Left lung (tissue), 14 donors: ENCODE measurements at places on chromosomes 1 and 21.

DNA sequence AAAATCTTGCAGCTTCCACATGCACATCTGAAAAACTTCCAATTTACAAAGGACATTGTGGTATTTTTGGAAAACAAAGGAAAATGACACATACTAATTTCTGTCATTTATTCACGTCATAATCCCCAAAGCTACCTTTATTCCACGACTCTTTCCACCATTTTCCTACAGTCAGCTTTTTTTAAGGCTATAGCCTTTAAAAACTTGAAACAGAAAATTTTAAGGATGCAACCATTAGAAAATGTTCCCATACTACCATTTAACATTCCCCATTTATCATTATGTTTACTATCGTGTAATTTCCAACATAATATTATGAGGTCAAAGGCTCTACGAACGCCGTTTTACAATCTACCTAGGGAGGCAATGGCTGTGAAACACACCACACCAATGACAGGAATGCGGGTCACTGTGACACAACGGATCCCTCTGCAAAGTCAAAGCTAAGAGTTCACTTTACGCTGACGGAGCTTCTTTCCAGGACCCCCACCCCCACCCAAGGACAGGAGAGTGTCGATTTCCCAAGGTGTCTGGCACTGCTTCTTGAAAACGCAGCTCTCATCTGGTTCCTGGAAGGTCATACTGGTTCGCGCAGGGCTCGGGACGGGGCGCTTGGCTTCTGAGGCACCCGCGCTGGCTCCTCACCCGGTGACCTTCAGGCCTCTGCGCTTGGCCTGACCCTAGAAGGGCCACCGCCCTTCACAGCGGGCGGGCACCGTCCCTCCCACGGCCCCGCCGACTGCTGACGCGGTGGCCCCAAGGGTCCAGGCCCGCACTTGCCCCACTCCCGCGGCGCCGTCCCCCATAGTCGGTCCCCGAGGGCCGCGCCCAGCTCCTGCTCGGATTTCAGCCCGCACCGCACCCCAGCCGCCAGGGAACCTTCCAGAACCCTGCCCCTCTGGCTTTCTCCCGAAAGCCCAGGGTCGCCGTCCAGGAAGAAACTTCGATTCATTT lies 50.5 kb upstream of the ATF3 start:
- H3K4me3 ChIP-seq, result peak overlapping the region; percentile 71
- peaks cover 9% of the 10 kb centered on the region for H3K4me1 ChIP-seq
- peak overlapping the region; percentile 94 for H3K27ac ChIP-seq
- H3K36me3 ChIP-seq, result no peaks in the 10 kb centered on the region
- no peaks in the 10 kb centered on the region for H3K27me3 ChIP-seq

GRCh38 chr1:65681096-65681495 lies 111.6 kb upstream of the PDE4B start:
- H3K4me3 ChIP-seq, result no peak overlapping the region
- H3K27ac ChIP-seq, result no peak overlapping the region
- no peaks in the 10 kb centered on the region for H3K36me3 ChIP-seq
- no peaks in the 10 kb centered on the region for H3K4me1 ChIP-seq
- no peak for DNase-seq

- no peaks in the 10 kb centered on the region for H3K4me1 ChIP-seq
- H3K36me3 ChIP-seq, result no peaks in the 10 kb centered on the region
- no peak for DNase-seq
- no peaks in the 10 kb centered on the region for H3K27me3 ChIP-seq
- H3K27ac ChIP-seq, result no peak overlapping the region
- H3K4me3 ChIP-seq, result no peak overlapping the region
Observed at GRCh38 chr1:48946070-48946469, 169.4 kb upstream of the BEND5 start.

- H3K27me3 ChIP-seq, result no peaks in the 10 kb centered on the region
- no peak overlapping the region for H3K4me3 ChIP-seq
- no peak overlapping the region for H3K27ac ChIP-seq
- DNase-seq, result no peak
- H3K36me3 ChIP-seq, result no peaks in the 10 kb centered on the region
- H3K4me1 ChIP-seq, result peaks cover 16% of the 10 kb centered on the region
Observed at GRCh38 chr21:38439426-38439825, 58.9 kb downstream of the ERG start.

DNA sequence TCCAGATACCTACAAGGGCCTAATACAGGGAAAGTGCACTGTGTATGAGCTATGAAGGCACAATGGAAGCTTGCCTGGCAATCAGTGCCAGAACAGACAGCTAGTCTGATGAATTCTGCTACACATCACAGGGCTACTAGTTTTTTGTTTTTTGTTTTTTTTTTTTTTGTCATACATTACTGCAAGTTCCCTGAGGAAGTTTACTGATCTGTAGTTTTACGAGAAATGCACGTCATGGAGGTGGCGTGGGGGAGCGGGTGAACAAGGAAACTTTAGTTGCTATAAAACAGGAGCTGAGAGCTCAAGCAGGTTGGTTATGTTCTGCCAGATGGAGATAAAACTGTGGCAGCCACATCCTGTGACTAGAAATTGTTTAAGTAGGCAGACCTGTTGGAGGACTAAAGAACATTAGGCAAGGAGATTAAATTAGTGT lies 17.7 kb downstream of the PTPRC start:
- H3K36me3 ChIP-seq, result no peaks in the 10 kb centered on the region
- H3K4me3 ChIP-seq, result no peak overlapping the region
- peak; percentile 61 for DNase-seq
- H3K4me1 ChIP-seq, result peaks cover 3% of the 10 kb centered on the region

GRCh38 chr1:181326348-181326747 lies 157.0 kb upstream of the CACNA1E start:
- no peaks in the 10 kb centered on the region for H3K4me1 ChIP-seq
- H3K4me3 ChIP-seq, result no peak overlapping the region
- no peaks in the 10 kb centered on the region for H3K36me3 ChIP-seq
- no peak overlapping the region for H3K27ac ChIP-seq

DNA sequence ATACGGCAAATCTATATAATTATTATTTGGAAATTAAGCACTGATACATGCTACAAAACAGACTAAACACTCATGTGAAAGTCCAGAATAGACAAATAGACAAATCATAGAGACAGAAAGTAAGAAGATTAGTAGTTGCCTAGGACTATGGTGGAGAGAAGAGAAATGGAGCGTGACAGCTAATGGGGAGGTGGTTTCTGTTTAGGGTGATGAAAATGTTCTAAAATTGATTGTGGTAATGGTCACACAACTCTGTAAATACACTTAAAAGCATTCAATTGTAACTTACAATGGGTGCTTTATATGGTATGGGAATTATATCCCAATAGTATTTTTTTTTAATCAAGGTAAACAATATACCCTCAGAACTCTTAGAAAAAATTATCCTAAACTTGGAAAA lies 20.4 kb upstream of the ITLN2 start:
- DNase-seq, result no peak
- no peaks in the 10 kb centered on the region for H3K4me1 ChIP-seq
- no peaks in the 10 kb centered on the region for H3K36me3 ChIP-seq

DNA sequence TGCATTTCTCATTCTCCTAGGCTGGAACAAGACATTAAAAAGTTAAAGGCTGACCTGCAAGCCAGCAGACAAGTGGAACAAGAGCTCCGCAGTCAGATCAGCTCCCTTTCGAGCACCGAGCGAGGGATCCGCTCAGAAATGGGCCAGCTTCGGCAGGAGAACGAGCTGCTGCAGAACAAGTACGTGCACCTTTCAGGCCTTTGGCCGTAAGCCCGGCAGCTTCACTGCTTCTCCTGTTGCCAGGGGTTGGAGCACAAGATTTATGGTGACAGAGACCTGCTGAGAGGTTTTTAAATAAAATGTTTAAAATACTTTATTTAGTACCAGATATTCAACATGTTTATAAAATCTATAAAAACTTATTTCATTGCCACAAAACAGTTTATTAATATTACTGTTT lies 53.4 kb downstream of the MACO1 start:
- H3K4me1 ChIP-seq, result no peaks in the 10 kb centered on the region
- DNase-seq, result no peak
- peaks cover 38% of the 10 kb centered on the region for H3K36me3 ChIP-seq
- no peak overlapping the region for H3K4me3 ChIP-seq
- H3K27ac ChIP-seq, result no peak overlapping the region

DNA sequence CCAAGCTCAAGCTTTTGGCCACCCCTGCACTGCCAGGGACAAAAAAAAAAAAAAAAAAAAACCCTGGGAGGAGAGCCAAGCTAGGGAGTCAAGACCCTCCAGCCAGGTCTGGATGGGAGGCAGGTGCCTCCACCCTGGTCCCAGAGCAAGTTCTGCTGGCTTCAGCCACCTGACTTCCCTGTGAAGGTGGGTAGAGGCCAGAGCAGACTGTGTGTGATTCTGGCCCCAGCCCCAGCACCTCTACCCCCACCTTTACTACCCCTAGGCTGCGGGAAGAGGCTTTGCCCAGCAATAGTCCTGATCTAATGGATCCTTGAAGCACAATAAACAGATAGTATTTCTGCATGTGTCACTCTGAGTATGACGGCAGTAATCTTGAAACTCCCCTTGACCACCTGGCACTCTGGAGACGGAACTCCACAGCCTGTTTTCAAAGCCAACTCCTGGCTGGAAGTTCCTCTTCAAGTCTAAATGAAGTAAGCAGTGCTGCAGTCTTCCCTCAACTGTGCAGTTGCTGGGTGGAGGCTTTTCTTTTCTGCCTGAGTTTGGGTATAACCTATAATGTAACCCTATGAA lies 9.8 kb downstream of the PDZK1IP1 start:
- no peak for DNase-seq
- no peak overlapping the region for H3K27ac ChIP-seq
- H3K4me1 ChIP-seq, result peaks cover 13% of the 10 kb centered on the region
- no peaks in the 10 kb centered on the region for H3K36me3 ChIP-seq

DNA sequence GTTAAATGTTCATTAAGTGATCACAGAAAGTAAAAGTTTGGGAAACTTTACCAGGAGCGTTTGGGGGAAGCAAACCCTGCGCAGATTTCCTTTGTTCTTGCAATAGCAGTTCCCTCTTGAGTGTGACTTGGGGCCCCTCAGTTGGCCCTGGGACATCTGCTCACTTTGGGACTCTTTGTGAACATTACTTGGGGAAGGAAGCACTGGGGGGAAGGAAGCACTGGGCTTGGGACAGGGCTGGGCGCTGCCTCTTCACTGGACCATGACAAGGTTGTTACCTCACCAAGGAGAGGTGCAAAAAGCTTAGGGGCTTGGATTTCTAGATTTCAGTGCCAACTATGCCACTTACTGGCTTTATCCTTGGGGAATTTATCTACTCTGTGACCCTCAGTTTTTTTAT lies 63.5 kb downstream of the ETS2 start:
- no peaks in the 10 kb centered on the region for H3K36me3 ChIP-seq
- no peak overlapping the region for H3K4me3 ChIP-seq

GRCh38 chr1:188127507-188127906 lies 1298.8 kb downstream of the PLA2G4A start:
- H3K4me1 ChIP-seq, result no peaks in the 10 kb centered on the region
- no peak overlapping the region for H3K4me3 ChIP-seq
- no peaks in the 10 kb centered on the region for H3K36me3 ChIP-seq

DNA sequence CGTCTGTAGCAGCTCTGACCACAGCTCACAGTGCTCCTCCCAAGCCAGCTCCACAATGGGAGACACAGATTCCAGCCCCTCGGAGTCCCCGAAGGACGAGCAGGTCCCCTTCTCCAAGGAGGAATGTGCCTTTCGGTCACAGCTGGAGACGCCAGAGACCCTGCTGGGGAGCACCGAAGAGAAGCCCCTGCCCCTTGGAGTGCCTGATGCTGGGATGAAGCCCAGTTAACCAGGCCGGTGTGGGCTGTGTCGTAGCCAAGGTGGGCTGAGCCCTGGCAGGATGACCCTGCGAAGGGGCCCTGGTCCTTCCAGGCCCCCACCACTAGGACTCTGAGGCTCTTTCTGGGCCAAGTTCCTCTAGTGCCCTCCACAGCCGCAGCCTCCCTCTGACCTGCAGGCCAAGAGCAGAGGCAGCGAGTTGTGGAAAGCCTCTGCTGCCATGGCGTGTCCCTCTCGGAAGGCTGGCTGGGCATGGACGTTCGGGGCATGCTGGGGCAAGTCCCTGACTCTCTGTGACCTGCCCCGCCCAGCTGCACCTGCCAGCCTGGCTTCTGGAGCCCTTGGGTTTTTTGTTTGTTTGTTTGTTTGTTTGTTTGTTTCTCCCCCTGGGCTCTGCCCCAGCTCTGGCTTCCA lies 22.9 kb upstream of the VPS13D start:
- no peak overlapping the region for H3K4me3 ChIP-seq
- H3K27ac ChIP-seq, result no peak overlapping the region
- DNase-seq, result no peak
- H3K27me3 ChIP-seq, result no peaks in the 10 kb centered on the region
- no peaks in the 10 kb centered on the region for H3K36me3 ChIP-seq

- H3K27ac ChIP-seq, result peak overlapping the region; percentile 69
- H3K4me3 ChIP-seq, result no peak overlapping the region
- no peaks in the 10 kb centered on the region for H3K27me3 ChIP-seq
- H3K36me3 ChIP-seq, result no peaks in the 10 kb centered on the region
- DNase-seq, result no peak
Observed at GRCh38 chr1:21295002-21295401, 4.7 kb upstream of the ECE1 start.

GRCh38 chr1:111511370-111511769 lies 7.9 kb upstream of the ADORA3 start:
- no peaks in the 10 kb centered on the region for H3K36me3 ChIP-seq
- H3K27ac ChIP-seq, result no peak overlapping the region
- DNase-seq, result no peak
- no peaks in the 10 kb centered on the region for H3K27me3 ChIP-seq

GRCh38 chr1:183711165-183711682 lies 58.1 kb upstream of the APOBEC4 start:
- no peaks in the 10 kb centered on the region for H3K27me3 ChIP-seq
- no peak for DNase-seq
- no peak overlapping the region for H3K4me3 ChIP-seq
- H3K27ac ChIP-seq, result no peak overlapping the region
- no peaks in the 10 kb centered on the region for H3K36me3 ChIP-seq

DNA sequence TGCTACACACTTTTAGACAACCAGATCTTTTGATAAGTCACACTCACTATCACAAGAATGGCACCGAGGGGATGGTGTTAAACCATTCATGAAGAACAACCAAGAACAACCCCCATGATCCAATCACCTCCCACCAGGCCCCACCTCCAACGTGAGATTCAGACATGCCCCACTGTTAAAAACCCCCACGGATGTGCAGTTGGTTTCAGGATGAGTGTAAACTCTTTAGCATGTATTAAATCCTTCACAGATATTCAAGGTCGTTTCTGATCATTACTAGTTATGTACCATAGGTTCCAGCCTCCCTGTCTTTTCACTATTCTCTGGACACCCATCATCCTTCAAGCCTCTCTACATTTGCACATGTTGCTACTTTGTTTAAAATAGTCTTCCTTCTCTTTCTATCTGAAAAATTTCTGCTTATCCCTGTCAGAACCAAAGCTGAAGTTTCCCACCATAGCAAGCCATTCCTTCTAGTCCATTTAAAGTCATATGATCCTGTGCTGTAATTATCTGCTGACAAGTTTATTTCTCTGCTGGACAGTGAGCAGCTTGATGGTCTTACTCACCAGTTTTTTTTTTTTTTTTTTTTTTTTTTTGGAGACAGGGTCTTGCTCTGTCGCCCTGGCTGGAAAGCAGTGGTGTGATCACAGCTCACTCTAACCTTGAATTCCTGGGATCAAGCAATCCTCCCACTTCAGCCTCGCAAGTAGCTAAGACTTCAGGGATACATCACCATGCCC lies 36.8 kb downstream of the MAP10 start:
- no peaks in the 10 kb centered on the region for H3K36me3 ChIP-seq
- H3K4me1 ChIP-seq, result no peaks in the 10 kb centered on the region
- no peak overlapping the region for H3K4me3 ChIP-seq
- H3K27ac ChIP-seq, result no peak overlapping the region
- no peaks in the 10 kb centered on the region for H3K27me3 ChIP-seq
